ENCODE measurements at places on chromosomes 12 and 14. TPM values are rescaled to one million over a fixed set of nuclear protein-coding genes. Genes with fewer than 3 reads are reported as not detected.

GRCh38 chr12:68223067-68223747 is 2.4 kb downstream of the IL26 start:
- DNase-seq, result peak; percentile 78

DNA sequence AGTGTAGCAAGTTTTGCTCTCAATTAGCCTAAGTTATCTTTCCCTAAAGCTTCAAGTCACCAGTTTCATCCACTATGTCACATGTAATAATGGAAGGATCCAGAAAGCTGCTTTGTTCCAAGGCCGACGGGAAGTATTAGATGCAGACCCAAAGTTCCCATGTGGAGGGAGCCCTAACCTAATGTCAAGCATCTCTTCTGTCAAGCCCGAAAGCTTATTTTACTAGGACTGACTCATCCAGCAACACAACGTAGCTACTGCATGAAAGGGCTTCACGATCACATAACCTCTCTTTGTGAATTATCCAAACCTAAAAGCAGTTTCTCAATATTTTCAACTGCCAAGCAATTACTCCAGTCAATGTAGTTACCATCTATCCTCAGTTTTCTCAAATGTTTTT is 133.4 kb downstream of the SLC6A15 start:
- no peak for DNase-seq

DNA sequence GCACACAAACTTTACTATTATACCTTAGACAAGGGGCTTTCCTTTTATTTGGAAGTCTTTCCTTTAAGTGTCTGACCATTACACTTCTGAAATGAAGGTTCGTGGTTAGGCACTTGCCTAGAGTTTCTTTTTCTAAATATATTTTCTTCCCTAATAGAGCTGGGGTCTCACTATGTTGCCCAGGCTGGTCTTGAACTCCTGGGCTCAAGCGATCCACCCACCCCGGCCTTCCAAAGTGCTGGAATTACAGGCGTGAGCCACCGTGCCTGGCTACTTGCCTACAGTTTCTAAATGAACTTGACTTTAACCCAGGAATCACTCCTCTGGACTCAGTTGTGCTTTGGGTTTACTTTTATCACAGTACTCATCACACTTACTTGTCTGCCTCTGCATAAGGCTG is 57.6 kb downstream of the PEBP1 start:
- DNase-seq, result no peak

- no peak for DNase-seq
Measured at GRCh38 chr12:113405694-113406093, 2.0 kb upstream of the SDS start.

- DNase-seq, result no peak
Measured at GRCh38 chr12:70176290-70176689, 66.9 kb upstream of the CNOT2 start.

DNA sequence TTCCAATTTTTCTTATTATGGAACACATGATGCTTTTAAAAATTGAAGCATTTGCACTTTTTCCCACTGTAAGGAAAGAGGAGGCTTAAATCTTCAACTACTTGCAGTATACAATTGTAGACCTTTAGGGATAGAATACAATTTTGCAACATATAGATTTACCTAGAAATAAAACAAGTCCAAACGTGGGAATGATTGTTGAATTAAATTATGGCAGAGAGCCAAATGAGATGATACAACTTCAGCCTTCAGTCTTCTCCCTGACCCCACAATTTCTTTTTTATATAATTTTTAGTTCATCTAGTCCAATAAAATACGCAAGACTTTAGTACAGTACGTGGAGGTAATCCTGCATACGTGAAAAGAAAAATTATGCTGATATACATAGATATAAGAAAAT is 666.5 kb downstream of the SLC16A7 start:
- no peak for DNase-seq

DNA sequence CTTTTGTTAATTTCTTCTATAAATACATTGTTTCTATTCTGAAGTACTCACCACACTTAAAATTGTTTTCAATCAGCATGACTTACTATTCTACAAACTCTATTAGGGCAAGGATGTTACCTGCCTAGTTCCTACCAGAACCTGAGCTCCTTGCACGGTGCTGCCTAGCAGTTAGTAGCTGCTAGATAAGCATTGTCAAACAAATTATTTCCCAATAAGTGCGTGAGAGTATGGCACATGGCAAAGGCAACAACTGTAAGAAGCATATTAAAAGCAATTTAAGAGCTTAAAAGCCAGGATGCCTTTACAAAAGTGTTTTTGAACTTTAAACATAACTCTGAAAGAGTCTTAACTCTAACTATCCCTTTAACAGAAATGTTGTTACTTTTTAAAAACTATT is 8.2 kb upstream of the LYZ start:
- no peak for DNase-seq

GRCh38 chr12:116954710-116955381 is 44.1 kb downstream of the FBXW8 start:
- no peak for DNase-seq

- DNase-seq, result no peak
Measured at GRCh38 chr12:88986056-88986455, 366.2 kb downstream of the DUSP6 start.

DNA sequence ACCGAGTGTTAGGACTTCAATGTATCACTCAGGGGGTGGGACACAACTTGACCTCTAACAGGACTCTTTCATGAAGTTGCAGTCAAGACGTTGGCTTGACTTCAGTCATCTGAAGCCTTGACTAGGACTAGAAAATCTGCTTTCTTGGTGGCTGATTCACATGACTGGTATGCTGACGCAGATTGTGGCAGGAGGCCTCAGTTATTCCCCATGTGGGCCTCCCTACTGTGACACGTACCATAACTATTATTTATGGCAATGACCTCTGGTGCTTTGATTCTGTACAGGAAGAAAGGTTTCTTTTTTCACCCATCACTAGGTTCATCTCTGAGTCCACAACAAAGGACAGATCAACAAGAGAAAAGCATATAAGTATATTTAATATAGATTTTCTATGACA is 270.4 kb downstream of the NEDD1 start:
- DNase-seq, result no peak

DNA sequence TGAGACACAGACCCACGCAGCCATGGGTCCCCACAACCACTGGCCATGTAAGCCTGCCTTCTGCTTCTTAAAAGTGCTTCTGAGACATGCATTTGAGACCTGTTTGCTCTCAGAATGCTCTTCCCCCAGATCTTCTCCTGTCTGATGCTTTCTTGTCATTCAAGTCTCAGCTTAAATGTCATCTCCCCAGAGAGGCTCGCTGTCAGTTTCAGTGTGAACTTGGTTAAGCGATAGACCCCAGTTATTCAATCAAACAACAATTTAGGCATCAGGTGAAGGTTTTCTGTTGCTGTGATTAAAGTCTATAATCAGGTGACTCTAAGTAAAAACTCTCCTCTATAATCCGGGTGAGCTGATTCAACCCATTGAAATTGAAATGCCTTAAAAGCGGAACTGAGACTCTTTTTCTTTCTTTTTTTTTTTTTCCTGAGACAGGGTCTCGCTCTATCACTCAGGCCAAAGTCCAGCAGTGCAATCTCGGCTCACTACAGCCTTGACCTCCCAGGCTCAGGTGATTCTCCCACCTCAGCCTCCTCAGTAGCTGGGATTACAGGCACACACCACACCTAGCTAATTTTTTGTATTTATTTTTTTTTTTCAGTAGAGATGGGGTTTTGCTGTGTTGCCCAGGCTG is 123.4 kb downstream of the KSR2 start:
- DNase-seq, result no peak

DNA sequence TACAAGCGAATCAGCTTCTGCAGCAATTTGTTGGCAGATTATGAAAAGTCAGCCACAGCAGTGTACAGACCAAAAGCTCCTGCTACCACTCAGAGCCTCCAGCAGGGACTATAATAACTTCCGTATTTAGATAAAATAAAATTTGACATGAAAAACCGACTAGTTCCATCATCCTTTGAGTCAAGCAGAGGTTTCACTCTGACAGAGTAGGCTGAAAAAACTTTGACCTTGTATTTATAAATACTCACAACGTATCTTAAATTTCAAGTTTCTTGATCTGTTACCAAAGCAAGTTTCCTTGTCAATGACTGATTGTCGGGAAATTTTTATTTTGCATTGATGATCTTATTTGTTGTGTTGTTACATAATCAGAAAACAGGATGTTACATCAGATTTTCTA is 283.4 kb downstream of the DAD1 start:
- DNase-seq, result no peak

DNA sequence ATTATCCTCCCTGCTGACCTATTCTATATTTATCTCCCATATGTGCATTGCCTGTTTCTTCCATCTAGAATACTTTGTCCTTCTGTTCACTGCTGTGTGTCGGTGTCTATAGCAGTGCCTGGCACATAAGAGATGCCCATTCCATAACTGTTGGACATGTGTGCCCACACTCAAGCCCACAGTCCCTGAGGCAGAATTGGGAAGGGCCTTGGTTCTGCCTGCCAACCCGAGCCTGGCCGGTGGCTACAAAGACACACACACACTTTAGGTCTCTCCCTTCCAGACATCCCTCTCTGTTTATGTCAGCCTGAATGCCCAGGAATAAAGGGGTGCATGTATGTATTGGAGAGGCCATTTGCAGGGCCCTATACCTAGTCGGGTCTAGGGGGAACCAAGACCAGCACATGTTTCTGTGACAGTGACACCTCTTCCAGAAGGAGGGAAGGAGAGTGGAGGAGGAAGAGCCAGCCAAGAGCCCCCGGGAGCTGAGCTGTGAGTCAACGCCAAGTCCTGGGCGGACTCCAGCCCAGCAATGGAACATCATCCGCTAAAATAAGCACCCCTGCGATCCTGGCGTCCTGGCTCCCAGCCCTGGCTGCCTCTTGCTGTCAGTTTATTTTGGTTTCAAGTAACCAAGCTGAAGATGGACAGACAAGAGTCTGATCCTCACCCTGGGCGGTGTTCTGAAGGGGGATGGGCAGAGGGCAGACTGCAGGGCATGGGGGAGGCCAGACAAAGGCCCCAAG is 4.3 kb upstream of the ASB2 start:
- no peak for DNase-seq

- DNase-seq, result no peak
Measured at GRCh38 chr12:128820723-128821432, 2.9 kb downstream of the SLC15A4 start.

NUDT14 gene
- 49.6 TPM for total RNA-seq

ERP27 gene
- total RNA-seq, result 42.3 TPM

SCARB1 gene
- total RNA-seq, result 27.7 TPM

AQP2 gene
- total RNA-seq, result not detected

SPTLC2 gene
- total RNA-seq, result 40.9 TPM

FLRT2 gene
- 127 TPM for total RNA-seq

SMIM41 gene
- not detected for total RNA-seq

NGB gene
- not detected for total RNA-seq

SLC39A2 gene
- total RNA-seq, result 4.5 TPM
